Activated CD4-positive, alpha-beta T cell treated with anti-CD3 and anti-CD28 coated beads for 24 hours (primary cell): ENCODE measurements at places on chromosomes 3 and 15.

DNA sequence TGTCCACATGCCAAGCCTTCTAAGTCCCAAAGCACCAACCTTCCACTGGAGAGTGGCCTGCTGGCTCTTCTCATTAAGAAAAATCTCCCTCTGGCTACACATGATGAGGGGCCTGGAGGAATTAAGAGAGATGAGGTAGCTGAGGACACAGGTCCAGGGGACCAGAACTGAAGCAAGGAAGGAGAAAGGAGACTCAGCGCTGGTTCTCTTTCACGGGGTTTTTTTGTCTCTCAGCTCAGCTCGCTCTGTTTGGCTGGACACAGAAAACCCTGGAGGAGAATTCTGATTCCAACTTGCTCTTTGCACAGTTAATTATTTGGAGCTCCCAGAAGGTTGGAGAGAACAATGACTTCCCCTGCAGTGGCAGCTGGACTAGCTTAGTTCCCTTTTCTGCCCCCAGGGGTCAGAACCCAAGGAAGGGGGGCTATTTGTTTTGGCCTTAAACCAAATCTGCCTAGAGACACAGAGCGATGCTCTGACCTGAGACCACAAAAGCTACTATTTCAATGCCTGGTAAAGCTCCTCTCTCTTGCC is 507.6 kb downstream of the FHIT start:
- no peak for DNase-seq

GRCh38 chr3:100503448-100503847 is 11.0 kb downstream of the TMEM45A start:
- no peak for DNase-seq

DNA sequence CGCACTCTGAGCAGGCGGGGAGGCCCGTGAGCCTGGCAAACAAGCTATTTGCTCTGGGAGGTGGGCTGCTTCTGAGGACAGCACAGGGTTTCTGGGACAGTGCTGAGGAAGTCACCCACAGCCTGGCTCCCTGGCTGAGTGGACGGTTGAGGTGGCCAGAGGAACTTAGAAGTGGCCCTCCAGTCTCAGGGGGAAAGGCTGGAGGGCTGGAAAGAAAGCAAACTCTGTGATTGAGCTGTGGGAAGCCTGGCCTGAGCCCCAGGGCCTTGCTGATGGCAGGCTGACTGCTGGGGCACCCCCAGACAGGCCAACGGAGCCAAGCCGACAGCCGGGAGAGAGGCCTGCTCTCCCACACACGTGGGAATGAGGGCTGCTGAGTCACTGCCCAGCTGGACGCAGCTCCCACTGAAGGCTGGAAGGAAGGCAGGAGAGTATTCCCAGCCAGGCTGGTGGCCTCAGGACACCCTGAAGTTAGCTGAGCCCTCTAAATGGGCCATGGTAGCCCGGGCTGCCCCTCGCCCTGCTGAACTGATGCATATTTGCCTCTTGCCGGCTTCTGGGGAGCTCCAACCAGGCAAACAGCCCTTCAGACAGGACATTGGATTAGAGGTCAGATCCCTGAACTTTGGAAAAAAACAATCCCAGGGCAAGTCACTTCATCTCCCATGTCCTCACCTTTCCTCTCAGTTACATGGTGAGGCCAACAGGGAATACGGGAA is 98.0 kb upstream of the TLE3 start:
- DNase-seq: no peak

DNA sequence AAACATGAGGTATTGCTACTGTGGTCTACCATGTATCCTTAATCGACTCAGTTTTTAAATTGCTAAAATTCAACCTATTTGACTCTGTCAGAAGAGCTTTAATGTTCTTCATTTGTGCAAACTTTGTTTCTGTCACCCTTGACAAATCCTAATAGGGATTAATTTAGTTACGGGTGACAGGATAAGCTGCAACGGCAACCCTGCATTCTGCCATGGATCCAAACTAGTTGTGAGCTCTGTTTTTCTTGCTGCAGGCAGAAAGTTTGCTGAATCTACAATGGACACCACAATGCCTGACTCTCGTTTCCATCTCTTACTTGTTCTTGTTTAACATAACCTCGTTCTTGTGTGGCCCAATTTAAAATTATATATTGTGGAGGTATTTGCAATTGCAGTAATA is 352.3 kb downstream of the ROBO2 start:
- DNase-seq: no peak

DNA sequence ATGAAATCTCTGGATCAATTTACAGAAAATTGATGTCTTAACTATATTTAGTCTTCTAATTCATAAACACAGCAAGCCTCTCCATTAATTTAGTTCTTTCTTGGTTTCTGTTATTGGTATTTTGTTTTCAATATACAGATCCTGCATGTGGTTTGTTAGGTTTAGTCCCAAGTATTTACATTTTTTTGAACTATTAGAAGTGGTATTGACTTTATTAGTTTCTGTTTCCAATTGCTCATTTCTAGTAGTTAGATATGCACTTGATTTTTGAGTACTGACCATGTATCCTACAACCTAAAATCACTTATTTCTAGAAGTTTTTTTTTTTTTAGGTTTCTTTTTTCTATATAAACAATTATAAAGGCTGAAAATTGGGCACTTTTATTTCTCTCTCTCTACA is 335.9 kb downstream of the CHST2 start:
- no peak for DNase-seq

DNA sequence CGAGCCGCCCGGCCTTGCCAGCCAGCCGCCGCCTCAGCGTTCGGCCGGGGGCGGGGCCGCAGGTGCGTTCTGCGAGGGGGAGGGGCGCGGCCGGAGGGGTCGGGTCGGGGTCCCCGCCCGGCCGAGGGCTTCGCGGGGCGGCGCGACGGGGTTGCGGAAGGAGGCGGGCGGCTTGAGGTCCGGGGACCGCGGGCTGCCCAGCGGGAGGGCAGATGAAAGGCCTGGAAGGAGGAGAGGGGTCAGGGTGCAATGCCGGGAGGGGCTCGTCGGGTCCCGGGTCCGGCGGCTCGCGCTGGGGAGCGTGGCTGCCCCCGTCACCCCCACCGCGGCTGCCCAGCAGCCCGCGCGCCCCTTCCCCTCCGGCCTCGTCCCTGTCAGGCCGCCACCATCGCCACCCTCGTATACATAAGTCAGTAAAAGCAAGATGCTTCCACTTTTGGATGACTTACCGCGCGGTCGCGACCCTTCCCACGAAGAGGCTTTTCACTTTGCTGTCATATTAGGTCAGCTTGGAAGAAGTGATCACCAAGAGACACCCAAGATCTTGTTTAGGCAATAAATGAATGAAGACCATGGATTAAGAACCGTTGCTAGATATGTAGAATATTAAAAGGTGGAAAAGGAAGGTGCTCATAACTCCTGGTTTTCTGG is 620 bp upstream of the ANP32A start:
- DNase-seq: no peak

- DNase-seq: no peak
Measured at GRCh38 chr3:15405448-15406050, 21.8 kb downstream of the METTL6 start.

DNA sequence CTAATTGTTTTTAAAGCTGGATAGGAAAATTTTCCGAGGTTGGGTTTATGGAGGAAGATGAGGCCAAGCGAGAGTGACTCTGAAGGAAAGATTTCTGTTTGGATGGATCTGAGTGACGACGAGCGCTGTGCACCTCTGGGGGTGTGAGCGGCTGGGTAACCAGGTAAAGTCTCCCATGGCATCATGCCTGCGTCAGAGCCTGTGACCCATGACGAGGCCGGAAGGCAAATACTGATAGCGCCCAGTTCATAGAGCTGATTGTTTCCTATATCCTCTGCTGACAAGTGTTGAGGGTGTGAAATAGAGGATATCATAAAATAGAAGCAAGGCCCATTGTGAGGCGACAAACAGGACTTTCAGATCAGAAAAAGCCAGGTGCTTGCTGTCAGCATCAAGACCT is 33.7 kb upstream of the MAGEF1 start:
- DNase-seq: no peak

- DNase-seq: no peak
Measured at GRCh38 chr15:74024687-74025086, 30.2 kb downstream of the PML start.
